ENCODE measurements at places on chromosomes 5 and 9.

DNA sequence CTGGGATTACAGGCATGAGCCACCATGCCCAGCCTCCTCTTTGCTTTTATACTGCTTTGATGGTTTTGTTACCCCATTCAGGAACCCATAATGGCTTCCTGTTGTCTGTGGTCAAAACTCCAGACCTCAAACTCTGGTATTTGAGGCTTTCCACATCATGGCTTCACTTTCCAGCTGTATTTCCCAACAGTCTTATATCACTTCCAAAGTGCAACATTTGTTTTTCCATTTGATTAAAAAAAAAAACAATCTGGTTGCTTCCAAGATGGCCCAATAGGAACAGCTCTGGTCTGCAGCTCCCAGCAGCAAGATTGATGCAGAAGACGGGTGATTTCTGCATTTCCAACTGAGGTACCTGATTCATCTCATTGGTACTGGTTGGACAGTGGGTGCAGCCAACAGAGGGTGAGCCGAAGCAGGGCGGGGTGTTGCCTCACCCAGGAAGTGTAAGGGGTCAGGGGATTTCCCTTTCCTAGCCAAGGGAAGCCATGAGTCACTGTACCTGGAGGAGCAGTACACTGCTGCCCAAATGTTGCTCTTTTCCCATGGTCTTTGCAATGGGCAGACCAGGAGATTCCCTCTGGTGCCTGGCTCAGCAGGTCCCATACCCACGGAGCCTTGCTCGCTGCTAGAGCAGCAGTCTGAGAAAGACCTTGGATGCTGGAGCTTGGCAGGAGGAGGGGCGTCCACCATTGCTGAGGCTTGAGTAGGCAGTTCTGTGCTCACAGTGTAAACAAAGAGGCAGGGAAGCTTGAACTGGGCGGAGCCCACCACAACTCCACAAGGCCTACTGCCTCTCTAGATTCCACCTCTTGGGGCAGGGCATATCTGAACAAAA, 458.4 kb downstream of the KDM4C start:
- no peak overlapping the region for H3K27ac ChIP-seq
- no peaks in the 10 kb centered on the region for H3K27me3 ChIP-seq
- H3K4me3 ChIP-seq: no peak overlapping the region
- H3K4me1 ChIP-seq: peaks cover 10% of the 10 kb centered on the region

GRCh38 chr5:54309276-54309675, 1.1 kb downstream of the ARL15 start:
- H3K36me3 ChIP-seq: no peaks in the 10 kb centered on the region
- peaks cover 2% of the 10 kb centered on the region for H3K27me3 ChIP-seq
- no peak overlapping the region for H3K27ac ChIP-seq
- DNase-seq: no peak
- H3K4me1 ChIP-seq: no peaks in the 10 kb centered on the region

- no peak overlapping the region for H3K4me3 ChIP-seq
- peaks cover 1% of the 10 kb centered on the region for H3K27me3 ChIP-seq
- H3K27ac ChIP-seq: no peak overlapping the region
- DNase-seq: no peak
- peaks cover 3% of the 10 kb centered on the region for H3K4me1 ChIP-seq
Observed at GRCh38 chr5:172540099-172540870, 86.0 kb upstream of the SH3PXD2B start.

GRCh38 chr9:21681641-21682040, 120.8 kb upstream of the MTAP start:
- no peak overlapping the region for H3K4me3 ChIP-seq
- no peak overlapping the region for H3K27ac ChIP-seq
- DNase-seq: no peak

- H3K4me3 ChIP-seq: no peak overlapping the region
- no peaks in the 10 kb centered on the region for H3K4me1 ChIP-seq
- peaks cover 49% of the 10 kb centered on the region for H3K36me3 ChIP-seq
- H3K27ac ChIP-seq: no peak overlapping the region
- no peaks in the 10 kb centered on the region for H3K27me3 ChIP-seq
- DNase-seq: no peak
Observed at GRCh38 chr9:108913391-108913790, 20.5 kb downstream of the ELP1 start.

- no peaks in the 10 kb centered on the region for H3K4me1 ChIP-seq
- no peaks in the 10 kb centered on the region for H3K36me3 ChIP-seq
- no peak for DNase-seq
- H3K4me3 ChIP-seq: no peak overlapping the region
- H3K27ac ChIP-seq: no peak overlapping the region
- no peaks in the 10 kb centered on the region for H3K27me3 ChIP-seq
Observed at GRCh38 chr5:7770436-7770835, 80.5 kb downstream of the CFAP90 start.

GRCh38 chr9:38386319-38386895, 6.1 kb upstream of the ALDH1B1 start:
- H3K4me3 ChIP-seq: no peak overlapping the region
- DNase-seq: no peak
- no peak overlapping the region for H3K27ac ChIP-seq
- peaks cover 20% of the 10 kb centered on the region for H3K27me3 ChIP-seq

DNA sequence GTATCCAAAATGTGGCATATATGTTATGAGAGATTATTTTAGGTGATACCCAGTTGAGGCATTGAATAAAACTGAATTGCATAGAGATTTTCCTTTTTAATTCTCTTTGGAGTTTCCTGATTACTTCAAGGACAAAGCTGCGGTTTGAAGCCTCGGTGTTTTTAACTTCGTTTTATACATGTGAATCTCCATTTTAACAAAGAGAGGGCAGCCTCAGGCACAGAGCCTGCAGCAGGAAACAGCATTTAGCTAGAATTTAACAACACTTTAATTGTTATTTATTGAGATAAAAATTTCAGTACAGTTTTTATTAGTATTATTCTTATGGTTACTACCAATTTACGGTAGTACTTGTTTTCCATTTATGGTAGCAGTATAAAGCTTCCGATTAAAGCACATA, 114.0 kb downstream of the KIF4B start:
- H3K36me3 ChIP-seq: no peaks in the 10 kb centered on the region
- no peaks in the 10 kb centered on the region for H3K4me1 ChIP-seq
- H3K4me3 ChIP-seq: no peak overlapping the region

GRCh38 chr9:84207491-84207951, 133.0 kb downstream of the SLC28A3 start:
- no peak overlapping the region for H3K4me3 ChIP-seq
- DNase-seq: no peak
- no peaks in the 10 kb centered on the region for H3K27me3 ChIP-seq

- no peak for DNase-seq
- no peak overlapping the region for H3K27ac ChIP-seq
- H3K4me1 ChIP-seq: 0 out of 2 replicates have a peak, but pooled peaks cover 3% of the 10 kb centered on the region
- H3K36me3 ChIP-seq: no peaks in the 10 kb centered on the region
- H3K27me3 ChIP-seq: no peaks in the 10 kb centered on the region
Observed at GRCh38 chr9:78898234-78898633, 601.3 kb downstream of the PSAT1 start.

DNA sequence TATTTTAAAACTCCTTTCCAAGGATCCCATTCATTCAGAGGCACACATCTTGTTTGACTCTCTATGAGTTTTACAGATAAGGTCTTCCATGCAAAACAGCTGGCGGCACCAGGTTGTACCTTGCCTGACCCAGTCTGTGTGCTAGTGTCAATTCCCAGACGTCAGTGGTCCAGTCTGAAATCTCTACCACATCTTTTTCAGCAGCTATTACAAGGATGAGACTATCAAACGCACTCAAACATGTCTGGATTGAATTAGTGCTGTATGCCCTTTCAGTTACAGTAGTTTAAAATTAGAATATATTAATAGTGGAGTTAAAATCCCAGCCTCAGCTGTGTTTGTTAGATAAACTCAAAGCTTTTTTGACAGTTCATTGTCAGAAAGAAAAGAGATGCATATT, 11.7 kb downstream of the CDC14B start:
- DNase-seq: no peak
- no peak overlapping the region for H3K4me3 ChIP-seq
- peaks cover 11% of the 10 kb centered on the region for H3K4me1 ChIP-seq
- H3K27ac ChIP-seq: no peak overlapping the region
- no peaks in the 10 kb centered on the region for H3K27me3 ChIP-seq

DNA sequence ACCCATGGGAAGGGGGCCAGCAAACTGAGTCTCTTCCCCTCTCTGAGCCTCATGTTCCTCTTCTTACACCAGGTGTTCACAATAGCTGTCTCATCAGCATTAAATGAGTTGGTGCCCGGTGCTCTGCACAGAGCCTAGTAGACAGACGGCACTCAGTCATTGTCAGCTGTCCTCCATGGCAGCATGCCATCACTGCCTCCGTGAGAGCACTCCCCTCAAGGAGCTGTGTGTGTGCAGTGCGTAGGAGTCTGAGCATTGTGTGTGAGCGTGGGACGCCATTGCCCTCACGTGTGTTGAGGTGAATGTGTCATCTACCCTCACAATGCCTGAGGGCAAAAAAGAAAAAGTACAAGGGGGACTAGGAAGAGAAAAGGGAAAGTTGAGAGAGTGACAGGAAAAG, 536.5 kb downstream of the CDK5RAP2 start:
- H3K27me3 ChIP-seq: no peaks in the 10 kb centered on the region
- H3K36me3 ChIP-seq: no peaks in the 10 kb centered on the region
- no peak overlapping the region for H3K27ac ChIP-seq
- H3K4me3 ChIP-seq: no peak overlapping the region
- no peak for DNase-seq
- no peaks in the 10 kb centered on the region for H3K4me1 ChIP-seq

- no peak overlapping the region for H3K4me3 ChIP-seq
- no peak for DNase-seq
- no peaks in the 10 kb centered on the region for H3K27me3 ChIP-seq
- no peak overlapping the region for H3K27ac ChIP-seq
Observed at GRCh38 chr9:73172901-73173215, 21.2 kb downstream of the ANXA1 start.

DNA sequence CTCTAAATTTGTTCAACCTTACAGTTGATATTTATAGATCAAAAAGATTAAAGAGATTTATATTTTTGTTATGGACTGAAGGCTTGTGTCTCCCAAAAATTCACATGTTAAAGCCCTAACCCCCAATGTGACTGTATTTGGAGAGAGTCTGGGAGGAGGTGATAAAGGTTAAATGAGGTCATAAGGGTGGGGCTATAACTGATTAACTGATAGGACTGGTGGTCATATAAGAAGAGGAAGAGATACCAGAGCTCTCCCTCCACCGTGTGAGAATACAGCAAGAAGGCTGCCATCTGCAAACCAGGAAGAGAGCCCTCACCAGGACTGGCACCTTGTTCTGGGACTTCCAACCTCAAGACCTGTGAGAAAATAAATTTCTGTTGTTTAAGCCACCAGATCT, 264.3 kb downstream of the ENC1 start:
- no peak for DNase-seq
- H3K4me1 ChIP-seq: no peaks in the 10 kb centered on the region
- H3K36me3 ChIP-seq: no peaks in the 10 kb centered on the region
- H3K27me3 ChIP-seq: no peaks in the 10 kb centered on the region
- H3K4me3 ChIP-seq: no peak overlapping the region

GRCh38 chr9:105859428-105860091, 165.2 kb downstream of the TMEM38B start:
- H3K36me3 ChIP-seq: no peaks in the 10 kb centered on the region
- no peak overlapping the region for H3K4me3 ChIP-seq
- no peak overlapping the region for H3K27ac ChIP-seq
- no peaks in the 10 kb centered on the region for H3K27me3 ChIP-seq

DNA sequence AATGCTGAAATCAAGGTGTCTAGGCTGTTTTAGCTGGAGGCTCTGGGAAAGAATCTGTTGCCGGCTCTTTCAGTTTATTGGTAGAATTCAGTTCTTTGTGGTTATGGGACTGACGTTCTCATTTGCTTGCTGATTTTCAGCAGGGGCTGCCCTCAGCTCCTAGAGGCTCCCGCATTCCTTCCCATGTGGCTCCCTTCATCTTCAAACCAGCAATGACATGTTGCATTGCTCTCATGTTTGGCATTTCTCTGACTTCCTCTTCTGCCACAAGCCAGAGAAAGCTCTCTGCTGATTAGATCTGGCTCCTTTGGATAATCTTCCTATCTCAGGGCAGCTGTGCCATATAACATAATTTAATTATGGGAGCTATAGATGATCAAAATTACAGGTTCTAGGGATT, 360.3 kb downstream of the LRRC70 start:
- no peak overlapping the region for H3K27ac ChIP-seq
- no peak overlapping the region for H3K4me3 ChIP-seq
- H3K4me1 ChIP-seq: no peaks in the 10 kb centered on the region
- H3K36me3 ChIP-seq: no peaks in the 10 kb centered on the region
- H3K27me3 ChIP-seq: no peaks in the 10 kb centered on the region

DNA sequence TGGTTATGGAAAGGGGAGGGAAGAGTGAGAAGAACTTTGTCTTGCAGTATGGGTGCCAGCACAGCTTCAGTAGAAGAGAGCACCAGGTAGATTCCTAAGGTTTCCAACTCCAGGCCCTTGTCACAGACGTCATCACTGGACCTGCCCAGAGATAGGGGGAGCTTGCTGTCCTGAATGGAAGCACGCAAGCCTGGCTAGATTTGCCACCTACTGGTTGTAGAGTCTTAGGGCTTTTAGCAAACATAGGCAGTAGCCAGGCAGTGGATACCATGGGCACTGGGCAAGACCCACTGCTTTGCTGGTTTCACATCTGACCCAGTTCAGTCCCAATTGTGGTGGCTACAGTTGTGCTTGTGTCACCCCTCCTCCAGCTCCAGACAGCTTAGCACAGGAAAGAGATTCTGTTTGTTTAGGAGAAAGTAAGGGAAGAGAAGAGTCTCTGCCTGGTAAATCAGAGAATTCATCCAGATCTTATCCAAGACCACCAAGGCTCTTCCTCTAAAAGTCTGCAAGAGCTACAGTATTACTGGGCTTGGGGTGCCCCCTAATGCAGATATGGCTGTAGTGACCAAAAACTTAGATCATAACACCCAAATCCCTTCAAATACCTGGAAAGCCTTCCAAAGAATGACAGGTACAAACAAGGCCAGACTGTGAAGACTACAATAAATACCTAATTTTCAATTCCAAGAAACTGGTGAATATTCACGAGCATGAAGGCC, 158.9 kb downstream of the HINT1 start:
- no peaks in the 10 kb centered on the region for H3K4me1 ChIP-seq
- no peak overlapping the region for H3K4me3 ChIP-seq
- no peak for DNase-seq
- H3K27ac ChIP-seq: no peak overlapping the region

DNA sequence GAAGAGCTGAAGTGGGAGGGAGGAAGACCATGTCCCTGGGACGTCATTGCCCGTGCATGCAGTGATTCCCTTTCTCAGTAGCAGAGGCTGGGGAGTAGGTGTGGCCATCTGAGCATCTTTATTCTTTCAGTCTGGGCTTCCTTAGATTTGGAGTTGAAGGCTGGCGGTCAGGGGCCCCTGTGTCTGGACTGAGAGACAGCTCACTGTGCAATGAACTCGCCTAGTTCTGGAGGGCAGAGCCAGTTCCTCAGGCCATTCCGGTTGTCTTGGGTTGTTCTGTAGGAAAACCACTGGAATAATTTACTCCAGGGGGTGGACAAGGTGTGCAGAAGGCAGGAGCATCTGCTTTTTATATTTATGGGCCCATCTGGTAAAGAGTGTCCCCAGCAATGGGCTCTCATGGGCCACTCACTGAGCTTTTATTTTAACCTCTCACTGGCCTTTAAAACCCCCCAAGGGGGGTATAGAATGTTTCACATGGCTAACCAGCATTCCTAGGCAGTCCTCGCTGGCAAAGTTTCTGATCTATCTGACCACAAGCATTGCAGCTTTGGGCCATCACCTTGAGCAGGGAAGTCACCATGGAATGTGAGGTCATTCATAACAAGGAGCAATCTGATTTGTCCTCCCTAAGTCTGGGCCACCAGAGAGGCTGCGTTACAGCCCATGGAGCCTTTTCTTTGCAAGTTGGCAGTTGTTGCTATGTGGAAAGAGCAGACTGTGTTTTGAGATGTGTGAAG, 9.2 kb downstream of the STC2 start:
- H3K27ac ChIP-seq: no peak overlapping the region
- peaks cover 53% of the 10 kb centered on the region for H3K36me3 ChIP-seq
- H3K4me1 ChIP-seq: no peaks in the 10 kb centered on the region

Data from H1 (cell line).